ENCODE measurements at places on chromosomes 3 and 15.

DNA sequence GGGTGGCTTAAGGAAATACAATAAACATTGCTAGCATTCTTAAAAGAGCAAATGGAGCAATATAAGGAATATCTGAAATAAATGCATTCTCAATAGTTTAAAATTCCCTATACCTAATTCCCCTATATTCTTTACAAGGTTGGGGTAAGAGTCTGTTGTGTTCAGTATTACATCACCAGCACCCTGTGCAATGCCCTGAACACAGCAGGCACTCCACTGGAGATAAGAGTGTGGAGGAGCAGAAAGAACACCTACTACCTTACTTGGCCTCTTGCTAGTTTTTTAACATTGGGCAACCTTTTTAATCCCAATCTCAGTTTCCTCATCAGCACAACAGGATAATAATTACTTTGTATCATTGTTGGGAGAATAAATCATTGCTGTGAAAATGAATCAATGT, 140.2 kb upstream of the PLXND1 start:
- no peak for DNase-seq

- DNase-seq, result no peak
Measured at GRCh38 chr3:105157067-105157765, 209.5 kb upstream of the ALCAM start.

- no peak for DNase-seq
Measured at GRCh38 chr3:27479806-27480543, 4.2 kb downstream of the SLC4A7 start.

- DNase-seq, result no peak
Measured at GRCh38 chr3:104717828-104718196, 648.9 kb upstream of the ALCAM start.

- no peak for DNase-seq
Measured at GRCh38 chr15:70024521-70024920, 73.2 kb downstream of the TLE3 start.

- no peak for DNase-seq
Measured at GRCh38 chr3:114899186-114899931, 247.7 kb downstream of the ZBTB20 start.

- DNase-seq, result no peak
Measured at GRCh38 chr3:132788301-132788671, 66.1 kb upstream of the NPHP3 start.

- no peak for DNase-seq
Measured at GRCh38 chr15:93029836-93030429, 59.1 kb downstream of the RGMA start.

- no peak for DNase-seq
Measured at GRCh38 chr3:139668332-139668731, 9.4 kb downstream of the NMNAT3 start.

DNA sequence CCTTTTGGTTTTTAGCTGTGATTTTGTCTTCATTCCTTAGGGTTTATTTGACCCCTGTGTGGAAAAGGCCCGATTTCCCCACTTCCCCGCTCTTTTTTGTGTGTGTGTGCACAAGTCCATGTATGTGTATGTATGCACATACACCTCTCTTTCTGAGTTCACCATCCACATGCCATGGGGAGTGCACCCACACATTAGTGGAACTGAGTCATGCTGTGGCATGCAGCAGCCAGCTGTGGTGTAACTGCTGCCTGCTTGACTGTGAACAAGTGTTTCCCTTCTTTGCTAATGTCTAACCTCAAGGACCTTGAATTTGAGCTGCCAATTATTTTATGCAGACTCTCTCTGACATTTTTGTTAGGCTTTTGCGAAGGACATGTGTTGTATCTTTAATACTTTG, 434.9 kb upstream of the TPM1 start:
- DNase-seq, result no peak

- no peak for DNase-seq
Measured at GRCh38 chr3:29912600-29913288, 631.9 kb downstream of the RBMS3 start.

DNA sequence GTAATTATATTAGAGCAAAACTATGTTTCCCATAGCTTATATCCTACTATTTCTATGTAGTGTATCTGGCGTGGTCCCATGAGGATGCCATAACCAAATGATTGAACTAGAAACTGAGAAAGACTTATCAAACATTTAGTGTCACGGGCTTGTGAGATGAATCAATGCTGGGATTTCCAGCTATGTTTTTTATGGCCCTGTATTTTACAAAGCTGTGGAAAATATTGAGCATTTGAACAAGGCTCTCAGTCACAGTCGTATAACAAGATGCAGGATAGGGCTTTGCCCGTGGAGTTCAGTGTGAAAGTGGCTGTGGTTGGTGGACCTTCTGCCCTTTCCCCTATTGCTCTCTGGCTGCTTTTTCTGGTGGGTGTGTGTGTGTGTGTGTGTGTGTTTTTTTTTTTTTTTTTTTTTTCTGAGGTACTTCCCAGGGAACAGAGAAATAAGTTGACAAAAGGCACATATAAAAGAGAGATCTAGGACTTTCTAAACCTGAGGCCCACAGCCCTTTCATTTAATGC, 60.7 kb downstream of the CACNA1D start:
- DNase-seq, result peak; percentile 37

DNA sequence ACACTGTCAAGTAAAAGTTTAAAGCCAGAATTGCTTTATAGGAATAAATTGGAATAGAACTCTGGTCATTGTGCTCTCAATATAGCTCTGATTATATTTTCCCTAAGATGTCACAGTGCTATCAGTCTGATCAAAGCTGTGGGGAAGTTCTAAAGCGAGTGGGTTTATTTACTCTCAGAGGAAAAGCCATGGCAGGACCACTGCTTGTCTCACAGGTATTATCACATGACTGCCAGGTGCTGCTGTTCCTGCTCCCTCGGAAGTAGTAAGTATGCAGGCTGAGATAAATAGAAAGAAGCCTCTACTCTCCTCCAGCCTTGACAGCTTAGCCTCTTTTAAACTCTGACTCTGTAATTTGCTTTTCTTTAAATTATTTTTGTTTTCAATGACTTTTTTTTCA, 49.1 kb upstream of the UTS2B start:
- DNase-seq, result no peak

DNA sequence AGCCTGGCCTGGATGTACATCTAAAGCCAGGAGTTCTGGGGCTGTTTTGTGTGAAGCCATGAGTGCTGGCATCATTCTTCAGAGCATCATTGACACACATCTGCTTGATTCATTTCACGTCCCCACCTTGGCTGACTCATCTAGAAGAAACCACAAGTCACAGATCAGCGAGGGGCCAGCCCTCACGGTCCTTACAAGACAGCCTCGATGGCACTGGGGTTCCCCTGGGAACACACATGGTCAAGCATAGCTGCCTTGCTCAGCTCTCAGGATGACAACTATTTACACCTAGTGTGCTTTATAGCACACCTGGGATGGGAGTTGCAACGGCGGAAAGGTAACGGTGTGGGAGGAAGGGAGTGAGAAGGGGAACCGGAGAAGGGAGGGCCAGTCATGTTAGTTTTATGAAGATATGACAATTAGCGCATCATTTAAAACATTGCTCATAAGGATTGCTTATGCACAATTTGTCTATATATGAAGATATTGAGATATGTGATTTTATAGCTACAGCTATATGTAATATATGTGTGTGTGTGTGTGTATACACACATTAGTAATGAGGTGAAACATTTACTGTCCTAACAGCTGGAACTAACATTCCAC, 227.1 kb downstream of the RPLP1 start:
- peak; percentile 58 for DNase-seq

GRCh38 chr15:76191539-76192244, 119.6 kb downstream of the ETFA start:
- no peak for DNase-seq

DNA sequence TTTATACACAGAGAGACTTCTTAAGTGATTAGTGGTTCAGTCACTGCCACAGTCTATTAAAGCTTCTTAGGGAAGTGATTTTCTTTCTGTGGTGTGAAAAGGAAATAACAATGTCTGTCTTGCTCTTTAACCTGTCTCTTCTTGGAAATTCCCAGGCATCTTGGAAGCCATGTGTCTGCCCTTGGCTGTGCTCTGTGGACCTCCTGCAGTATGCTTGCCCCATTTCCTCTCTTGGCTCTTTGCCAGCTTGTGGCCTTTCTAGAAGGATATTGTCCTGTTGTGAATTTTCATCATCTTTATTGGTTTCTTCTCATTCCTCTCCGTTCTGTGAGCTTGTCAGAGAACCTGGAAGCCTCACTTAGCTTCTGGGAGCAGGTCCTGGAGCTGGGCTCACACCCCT, 338.4 kb upstream of the C2CD4B start:
- no peak for DNase-seq

GRCh38 chr3:111735243-111735758, 123.8 kb upstream of the PHLDB2 start:
- DNase-seq, result no peak

DNA sequence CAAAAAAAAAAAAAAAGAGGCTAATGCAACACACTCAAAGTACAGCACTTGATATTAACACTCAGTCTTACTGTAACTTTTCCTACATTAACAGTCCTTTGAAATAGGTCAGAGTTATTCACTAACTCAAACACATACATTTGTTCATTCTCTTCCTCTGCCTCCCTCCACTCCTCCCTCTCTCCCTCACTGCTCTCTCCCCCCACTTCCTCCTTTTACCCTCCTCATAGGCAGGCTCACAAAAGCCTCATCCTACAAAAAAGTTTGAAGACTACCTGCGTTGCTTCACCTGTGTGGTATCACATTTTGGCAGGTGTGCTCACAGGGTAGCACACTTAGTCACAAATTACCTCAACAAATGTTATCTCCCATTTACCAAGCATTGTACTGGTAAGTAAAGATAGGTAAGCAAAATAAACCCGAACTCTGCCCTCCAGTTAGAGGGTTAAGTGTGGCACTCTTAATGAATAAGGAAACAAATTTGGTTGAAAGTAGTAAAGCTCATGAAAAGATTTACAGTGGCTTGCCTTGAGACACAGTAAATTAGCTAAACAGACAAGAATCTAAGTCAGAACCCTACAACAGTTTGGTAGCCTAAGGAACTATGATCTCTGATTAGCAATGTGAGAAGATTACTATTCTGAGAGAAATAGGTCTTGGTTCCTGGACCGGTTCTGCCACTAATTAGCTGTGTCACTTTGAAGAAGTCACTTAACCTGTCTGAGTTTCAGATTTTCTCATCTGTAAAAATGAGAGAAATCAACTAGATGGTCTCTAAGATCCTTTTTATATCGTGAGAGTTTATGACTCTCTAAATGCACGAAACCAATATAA, 151.0 kb upstream of the MLF1 start:
- DNase-seq, result no peak

DNA sequence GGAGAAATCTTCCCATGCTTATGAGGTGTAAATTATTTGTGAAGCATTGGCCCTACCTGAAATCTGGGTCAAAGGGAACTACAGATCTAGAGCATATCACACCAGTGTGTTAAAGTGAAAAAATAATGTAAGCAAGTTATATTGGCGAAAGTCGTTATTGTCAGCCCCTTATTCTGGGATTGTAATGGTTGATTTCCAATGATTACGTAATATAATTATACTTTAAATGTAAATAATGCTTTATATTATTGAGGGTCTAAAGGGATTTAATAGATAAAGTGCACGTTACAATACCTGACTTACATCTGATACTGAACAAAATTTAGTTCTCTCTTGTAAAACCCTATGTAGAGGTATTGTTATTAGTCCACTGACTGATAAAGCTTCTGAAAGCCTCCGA, 101.2 kb downstream of the NEO1 start:
- DNase-seq, result no peak

DNA sequence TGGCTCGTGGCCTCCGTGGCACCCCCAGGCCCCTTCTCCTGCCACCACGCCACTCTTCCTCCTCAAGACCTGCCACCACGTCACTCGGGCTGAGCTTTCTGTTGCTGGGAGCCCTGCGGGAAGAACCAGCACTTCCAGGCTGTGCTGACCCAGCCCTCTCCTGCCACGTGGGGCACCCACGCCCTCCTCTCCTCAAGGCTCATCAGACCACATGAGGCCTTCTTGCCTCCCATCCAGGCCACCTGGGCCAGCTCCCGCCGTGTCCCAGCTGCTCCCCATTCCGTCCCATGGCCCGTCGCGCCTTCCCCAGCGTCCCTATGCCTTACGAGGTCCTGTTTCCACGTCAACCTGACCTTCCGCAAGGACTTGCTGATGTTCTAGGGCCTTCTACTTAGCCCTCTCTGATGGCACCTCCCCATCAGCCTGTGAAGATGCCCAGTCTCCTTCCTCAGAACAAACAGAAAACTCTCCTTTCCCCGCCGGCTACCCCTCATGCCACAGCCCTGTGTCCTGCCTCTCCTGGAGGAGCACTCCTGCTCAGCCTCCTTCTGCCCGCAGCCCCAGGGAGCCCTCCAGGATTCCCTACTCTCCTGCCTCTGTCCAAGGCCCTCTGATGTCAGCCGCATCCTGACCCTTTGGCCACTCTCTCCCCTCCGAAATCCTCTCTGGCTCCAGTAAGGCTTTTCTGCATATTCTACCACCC, 71.1 kb upstream of the BLM start:
- no peak for DNase-seq

DNA sequence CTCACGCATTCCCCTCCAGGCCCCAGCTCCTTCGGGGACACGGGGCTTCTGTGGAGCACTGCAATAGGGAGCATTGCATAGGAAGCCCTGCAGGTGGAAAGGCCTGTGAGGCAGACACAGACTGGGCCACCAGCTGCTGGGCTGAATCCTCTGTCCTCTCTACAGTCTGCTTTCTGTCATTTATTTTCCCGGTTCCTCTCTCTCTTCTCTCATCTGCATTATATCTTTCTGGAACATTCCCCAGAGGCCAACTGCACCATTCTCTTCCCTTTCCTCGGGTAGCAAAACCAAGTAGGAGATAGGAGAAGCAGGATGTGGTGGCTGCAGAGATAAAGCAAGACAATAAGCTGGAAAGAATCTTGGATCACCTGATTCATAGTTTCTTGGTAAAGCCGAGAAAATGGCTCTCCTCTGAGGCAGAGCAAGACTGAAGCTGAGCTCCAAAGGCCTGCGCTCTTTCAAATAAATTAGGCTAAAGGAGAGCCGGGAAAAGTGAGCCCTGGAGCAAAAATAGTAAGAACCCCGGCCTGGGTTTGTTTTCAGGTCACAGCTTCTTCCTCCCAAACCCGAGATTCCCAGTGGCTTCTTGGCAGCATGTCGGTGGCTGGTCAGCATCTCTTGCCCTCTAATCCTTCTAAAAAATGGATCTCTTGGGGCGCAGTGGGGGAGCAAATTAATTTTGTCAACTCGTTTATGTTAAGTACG, 5.3 kb downstream of the TM4SF4 start:
- no peak for DNase-seq

DNA sequence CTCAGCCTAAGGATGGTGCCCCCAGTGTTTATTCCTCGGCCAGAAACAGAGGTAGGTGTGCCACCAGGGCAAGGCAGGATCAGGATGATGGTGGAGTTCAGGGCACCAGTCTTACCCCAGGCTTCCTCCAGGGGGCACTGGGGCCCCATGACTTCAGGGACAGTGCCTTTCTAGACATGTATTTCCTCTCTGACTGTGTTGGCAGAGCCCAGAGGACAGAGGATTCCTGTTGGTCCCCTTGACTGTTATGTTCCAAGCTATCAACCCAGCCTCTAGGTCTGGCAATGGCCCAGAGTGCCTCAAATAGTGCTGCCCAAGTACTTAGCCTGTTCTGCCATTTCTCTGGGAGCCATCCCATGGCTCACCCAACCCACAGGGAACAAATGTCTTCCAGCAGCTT, 2.8 kb downstream of the HEMK1 start:
- DNase-seq, result peak; percentile 82

GRCh38 chr3:36650271-36650671, 114.1 kb downstream of the DCLK3 start:
- DNase-seq, result no peak
